Stimulated activated CD8-positive, alpha-beta memory T cell treated with anti-CD3 and anti-CD28 coated beads, Interleukin-2, amount 100 ng/mL, for 1 hour (primary cell): ENCODE measurements at places on chromosomes 5 and 9.

DNA sequence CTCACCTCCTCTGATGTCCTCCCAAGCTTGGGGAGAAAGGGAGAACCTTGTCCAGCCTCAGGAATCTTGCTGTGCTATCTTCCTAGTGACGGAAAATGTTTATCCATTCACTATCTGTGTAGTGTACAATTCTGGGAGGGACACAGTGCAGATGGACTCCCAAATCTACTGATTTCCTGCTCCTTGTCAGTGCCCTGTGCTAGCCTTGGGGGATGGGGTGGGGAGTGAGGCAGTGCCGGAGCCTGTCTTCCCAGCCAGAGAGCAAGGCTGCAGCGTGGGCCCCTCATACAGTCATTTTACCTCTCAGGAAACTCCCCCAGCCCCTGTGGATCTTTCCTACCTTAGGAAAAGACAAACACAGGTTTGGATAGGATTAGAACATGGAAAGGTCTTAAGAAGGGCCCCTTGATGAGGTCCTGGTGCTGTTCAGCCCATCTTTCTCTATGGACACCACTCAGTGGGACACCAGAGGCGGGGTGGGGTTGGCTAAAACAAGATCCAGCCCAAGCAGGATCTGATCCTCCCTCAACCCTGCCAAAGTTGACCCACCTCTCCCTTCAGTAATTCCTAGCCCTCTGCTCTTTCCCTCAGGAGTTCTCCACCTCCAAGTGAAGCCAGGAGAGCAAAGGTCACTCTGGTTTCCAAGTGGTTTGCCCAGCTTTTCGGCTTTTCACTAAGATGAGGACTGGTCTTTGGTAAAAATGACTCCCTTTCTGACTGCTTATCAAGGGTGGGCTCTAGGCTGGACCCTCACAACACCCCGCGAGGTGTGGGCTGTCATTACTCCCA lies 3.4 kb downstream of the DOLK start:
- no peak for DNase-seq

- DNase-seq: no peak
Measured at GRCh38 chr5:4939042-4939781, 200.9 kb upstream of the ADAMTS16 start.

- no peak for DNase-seq
Measured at GRCh38 chr5:32581010-32581785, 4.2 kb upstream of the SUB1 start.

DNA sequence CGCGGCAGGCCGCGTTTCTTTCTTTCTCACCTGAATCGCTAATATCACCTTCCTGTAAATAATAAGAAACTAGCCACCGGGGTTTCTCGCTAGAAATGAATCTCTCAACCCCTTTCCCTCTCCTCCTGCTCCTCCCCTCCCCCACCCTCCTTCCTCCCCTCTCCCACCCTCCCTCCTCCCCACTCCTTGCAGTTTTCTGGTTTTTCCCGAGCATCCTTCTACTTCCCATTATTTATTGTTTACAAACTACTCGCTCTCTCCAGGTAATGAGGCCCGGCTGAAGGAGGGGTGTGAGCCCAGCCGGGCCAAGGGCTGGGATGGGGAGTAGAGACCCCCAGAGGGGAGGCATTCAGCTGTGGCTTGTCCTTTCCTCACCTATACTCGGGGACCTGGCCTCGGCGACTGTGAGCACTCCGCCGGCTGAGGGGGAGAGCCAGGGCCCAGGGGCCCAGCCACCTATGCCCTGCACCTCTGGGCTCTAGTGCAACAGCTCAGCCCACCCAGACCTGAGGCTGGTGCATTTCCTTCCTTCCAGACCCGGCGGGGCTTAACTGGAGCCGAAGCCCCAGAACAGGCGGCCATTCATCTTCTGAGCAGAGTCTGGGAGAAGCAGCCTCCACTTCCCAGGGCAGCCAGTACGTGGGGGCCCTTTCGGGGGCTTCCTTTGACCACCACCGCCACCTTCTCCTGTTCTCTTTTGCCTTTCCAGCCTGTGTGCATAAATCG lies 2.1 kb upstream of the IRX4 start:
- DNase-seq: no peak

DNA sequence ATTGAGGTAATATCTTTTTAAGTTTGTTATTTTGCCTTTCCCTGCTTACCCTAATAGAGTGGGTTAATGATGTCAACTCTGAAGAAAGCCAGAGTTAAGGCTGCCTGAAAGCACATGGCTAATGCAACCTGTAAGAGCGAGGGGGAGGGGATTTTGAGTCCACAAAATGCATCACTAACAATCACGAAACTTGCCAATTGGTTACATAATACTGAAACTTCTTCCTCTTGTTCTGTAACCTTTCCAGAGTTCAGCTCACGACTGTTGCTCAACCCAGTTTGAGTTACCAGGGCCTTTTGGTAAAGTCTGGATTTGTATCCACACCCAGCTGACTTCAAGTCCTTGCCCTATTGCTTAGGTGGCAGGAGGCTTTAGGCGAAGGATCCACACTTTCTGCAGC lies 308.8 kb downstream of the EFNA5 start:
- no peak for DNase-seq

- no peak for DNase-seq
Measured at GRCh38 chr5:162025312-162025711, 42.3 kb upstream of the GABRG2 start.

GRCh38 chr5:16431490-16431889 lies 34.1 kb downstream of the ZNF622 start:
- no peak for DNase-seq

DNA sequence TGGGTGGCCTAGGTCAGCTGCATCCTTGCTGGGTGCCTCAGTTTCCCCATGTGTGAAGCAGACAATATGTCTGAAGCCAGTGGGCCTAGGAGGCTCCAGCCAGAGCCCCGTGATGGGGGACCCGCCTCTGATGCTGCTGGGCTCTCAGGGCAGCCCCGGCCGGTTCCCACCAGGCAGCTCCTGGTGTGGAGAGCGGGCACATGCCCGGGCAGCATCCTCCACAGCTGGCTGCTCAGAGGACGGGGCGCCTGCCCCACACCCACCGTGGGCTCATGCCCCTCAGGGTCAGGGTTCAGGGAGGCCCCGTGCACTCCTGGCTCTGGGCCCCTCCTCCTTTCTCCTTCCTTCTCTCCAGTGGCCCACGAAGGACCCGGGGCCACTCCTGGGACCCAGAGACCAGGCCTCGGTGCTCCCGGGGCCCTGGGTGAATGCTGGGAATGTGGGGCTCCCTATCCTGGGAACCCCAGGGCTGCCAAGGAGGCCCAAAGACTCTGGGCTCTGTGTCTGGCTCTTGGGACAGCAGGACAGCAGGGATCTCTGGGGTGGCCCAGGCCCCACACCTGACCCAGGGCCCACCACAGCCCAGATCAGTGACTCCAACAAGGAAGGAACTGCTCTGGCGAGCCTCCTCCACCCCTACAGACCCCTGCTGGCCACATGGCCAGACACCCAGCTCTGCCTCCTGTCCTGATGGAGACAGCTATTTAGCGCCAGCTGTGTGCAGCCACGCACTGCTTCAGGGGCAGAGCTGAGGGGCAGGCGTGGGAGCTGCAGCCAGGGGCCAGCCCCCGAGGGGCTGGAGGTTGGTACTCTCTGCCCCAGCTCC lies 39.5 kb upstream of the EGFL7 start:
- no peak for DNase-seq

DNA sequence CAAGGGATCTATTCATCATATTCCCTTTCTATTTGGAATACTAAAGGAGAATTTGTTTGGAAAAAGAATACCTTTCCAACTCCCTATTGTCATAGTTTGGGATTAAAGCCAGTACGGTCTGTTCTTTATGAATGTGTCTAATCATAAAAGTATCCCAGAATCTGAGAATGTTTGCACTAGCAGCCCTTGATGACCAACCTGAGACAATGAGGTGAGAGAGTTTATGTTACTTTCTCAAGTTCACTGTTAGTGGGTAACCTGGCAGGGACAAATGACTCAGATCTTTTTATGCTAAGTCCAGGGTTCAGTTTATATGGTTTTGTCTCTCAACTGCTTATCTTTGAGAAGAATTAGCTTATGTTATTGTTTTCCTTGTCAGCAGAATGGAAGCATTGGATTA lies 25.3 kb upstream of the TLR4 start:
- no peak for DNase-seq

DNA sequence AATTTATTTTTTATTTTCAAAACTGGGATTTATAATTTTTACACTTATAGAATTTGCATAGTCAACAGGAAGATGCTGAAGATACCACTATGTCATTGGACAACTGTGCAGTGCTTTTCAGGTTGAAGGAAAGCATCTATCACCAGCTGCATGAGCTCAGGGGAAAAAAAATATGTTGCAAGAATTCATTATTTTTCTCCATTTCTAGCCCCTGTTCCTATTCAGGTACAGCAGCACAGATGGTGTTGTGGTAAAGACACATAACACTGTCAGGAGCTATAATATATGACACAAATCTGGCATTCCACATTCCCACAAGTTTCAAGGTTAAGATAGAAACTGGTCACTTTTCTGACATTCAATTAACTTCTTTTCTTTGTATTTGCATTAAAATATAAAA lies 1088.6 kb downstream of the MAT2B start:
- no peak for DNase-seq

DNA sequence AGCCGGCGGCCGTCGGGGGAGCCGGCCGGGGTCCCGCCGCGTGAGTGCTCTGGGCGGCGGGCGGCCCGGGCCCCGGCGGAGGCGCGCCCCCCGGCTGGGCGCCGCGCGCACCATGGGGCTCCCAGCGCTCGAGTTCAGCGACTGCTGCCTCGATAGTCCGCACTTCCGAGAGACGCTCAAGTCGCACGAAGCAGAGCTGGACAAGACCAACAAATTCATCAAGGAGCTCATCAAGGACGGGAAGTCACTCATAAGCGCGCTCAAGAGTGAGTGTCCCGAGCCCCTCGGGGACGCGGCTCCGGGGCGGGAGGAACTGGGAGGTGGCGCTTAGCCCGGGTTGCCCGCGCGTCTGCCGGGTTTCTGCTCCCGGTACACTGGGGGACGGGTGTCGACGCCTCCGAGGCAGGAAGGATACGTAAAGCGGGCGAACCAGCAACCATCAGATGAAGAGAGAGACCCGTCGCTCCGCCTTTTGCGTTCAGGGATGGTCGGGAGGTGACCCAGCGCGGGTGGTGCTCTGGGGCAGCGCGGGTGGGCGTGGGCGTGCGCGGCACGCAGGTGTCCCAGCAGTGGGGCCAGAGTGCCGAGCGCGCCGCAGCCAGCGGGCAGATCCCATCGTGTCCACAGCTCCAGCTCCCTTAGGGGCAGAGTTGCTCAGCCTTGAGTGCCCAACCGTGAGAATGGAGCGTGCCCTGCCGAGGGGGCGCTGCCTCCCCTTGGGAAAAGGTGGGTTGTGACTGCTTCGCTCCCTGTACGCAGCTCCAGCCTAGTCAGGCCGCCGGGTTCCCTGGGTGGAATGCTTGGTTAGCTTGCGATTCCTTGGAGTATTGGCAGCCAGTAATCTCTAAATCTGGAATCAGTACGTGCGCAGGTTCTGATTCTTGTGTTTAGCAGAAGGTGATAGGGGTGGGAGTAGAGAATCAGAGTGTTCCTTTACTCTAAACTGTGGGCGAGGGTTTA lies 753 bp downstream of the ARHGAP26 start:
- DNase-seq: peak; percentile 29

DNA sequence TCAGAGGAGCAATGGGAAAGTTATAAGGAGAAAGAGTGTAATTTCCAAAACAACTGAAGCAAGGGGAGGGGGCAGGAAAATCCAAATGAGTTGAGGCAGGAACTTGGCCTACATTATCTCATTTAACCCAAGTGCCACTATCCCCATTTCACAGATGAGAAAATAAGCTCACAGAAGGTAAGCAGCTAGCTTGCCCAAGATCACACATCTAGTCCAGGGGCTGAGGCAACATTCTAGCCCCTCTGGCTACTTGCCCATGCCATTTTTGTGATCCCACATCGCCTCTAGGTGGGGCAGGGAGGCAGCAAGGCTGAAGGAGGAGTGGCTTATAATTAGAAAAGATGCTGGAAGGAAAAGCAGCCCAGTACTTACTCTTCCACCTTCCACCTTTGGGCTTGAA lies 2.6 kb upstream of the PSIP1 start:
- no peak for DNase-seq

GRCh38 chr9:37104183-37104889 lies 16.0 kb upstream of the ZCCHC7 start:
- no peak for DNase-seq

GRCh38 chr5:171366645-171367044 lies 21.0 kb upstream of the NPM1 start:
- no peak for DNase-seq

DNA sequence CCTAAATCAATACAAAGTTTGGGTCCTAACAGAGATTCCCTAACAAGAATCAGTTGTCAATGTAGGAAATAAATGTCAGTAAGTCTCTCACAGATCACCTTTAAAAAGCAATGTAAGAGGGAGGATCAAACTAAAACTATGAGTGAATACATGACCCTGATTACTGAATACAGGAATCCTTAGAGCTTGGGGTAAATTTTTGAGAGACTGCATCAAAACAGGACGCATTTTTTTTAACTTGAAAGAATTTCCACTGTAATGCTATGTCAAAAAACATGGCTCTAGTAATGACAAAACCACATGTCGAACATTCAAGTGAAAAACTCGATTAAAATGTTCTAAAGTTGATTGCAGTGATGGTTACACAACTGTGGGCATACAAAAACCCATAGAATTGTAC lies 21.9 kb downstream of the ZDHHC21 start:
- no peak for DNase-seq

DNA sequence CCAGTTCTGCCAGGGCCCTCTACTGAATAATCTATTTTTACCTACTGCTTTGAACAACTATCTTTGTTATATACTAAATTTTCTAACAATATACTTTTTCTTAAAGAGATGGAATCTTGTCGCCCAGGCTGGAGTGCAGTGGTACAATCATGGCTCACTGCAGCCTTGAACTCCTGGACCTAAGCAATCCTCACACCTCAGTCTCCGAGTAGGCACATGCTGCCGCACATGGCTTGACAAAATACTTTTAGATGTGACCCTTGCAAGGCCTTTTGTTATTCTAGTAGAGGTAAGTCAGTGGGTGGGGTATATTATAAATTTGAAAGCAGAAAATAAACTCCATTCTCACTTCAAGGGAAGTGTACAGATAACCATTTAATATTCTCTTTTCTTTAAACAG lies 7.9 kb downstream of the GOLM1 start:
- DNase-seq: no peak

GRCh38 chr5:71923755-71924154 lies 183.5 kb upstream of the MAP1B start:
- no peak for DNase-seq

DNA sequence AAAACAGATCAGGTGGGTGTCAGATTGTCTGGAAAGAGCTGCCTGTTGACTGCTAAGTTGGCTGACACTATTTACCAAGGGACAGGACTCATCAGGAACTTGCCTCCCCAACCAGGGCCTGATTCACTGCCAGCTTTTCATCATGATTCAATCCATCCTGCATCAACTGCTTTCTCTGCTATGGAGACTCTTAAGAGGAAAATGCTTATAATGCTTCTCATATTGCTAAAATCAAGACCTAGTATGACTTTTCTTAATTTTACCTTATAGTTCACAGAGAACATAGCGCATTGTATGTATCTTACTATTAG lies 21.3 kb downstream of the HTR4 start:
- DNase-seq: no peak
